ENCODE measurements at places on chromosomes 1 and 21.

GRCh38 chr1:2345297-2346075, 45.9 kb downstream of the MORN1 start:
- no peak for DNase-seq

DNA sequence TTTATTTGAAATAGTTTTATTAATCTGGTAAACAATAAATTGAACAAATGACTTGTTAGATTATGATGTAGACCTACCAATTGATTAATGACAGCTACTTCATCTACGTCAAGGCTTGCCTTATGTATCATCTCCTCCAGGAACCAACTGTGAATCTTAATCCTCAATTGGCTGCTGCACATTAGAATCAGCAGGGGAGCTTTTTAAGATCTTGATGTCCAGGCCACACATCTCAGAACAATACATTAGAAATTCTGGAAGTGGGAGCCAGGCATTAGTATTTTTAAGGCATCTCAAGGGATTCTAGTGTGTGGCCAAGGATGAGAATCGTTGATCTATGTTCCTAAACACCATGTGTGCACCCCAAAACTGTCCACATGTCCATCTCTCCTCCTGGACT, 52.0 kb upstream of the LYPLAL1 start:
- no peak for DNase-seq

DNA sequence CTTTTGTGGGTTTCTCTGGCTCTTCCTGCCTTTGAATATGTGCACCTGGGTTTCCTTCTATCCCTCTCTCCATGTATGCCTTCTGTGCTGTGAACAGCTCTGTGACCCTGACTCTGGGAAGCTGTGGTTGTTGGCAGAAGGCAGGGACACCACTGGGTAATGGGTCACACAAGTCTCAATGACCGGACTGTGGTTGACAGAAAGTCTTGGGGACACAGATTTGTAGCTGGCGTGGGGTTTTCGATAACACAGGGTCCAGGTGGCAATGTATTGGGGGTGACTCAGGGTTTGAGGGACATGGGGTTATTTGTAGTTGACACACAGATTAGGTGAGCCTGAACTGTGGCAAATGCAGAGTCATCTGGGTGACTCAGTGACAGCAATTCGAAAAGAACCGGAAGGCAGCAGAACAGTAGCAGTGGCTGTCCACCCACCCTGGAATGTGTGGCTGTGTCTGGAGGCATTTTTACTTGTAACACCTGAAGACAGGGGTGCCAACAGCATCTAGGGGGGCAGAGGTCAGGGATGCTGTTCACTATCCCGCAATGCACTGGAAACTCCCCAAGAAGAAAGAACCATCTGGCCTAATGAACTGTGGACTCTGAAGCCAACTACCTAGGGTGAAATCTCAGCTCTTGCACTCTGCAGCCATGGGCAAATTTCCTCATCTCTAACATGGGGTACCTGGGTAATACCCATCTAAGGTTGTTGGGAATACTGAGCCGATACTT, 13.0 kb upstream of the SLC6A9 start:
- DNase-seq: no peak

DNA sequence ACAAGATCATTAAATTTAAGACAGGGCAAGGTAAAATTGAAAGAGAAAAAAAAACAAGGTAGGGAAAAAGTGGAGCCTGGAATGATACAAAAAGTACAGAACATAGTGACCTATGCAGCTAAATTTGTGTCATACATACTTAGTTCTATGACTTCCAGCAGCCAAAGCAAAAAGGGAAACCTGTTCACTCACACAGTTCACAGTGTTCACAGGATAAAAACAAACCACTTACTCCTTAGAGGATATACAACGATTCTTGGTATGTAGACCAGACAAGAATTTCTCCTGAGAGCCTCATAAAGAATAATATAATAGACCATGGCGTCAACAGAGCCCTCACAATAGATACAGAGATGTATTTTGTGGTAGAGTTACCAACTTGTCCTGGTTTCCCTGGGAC, 27.5 kb downstream of the COA7 start:
- no peak for DNase-seq

Data from brain microvascular endothelial cell (primary cell).